Right lobe of liver (tissue), 6 donors: ENCODE measurements at places on chromosomes 11 and 22.

- DNase-seq = no peak
These were observed 19.9 kb upstream of the SCN3B start for GRCh38 chr11:123674297-123674696.

GRCh38 chr11:2305140-2305778 is 3.4 kb downstream of the TSPAN32 start:
- peak; percentile 89 for DNase-seq

DNA sequence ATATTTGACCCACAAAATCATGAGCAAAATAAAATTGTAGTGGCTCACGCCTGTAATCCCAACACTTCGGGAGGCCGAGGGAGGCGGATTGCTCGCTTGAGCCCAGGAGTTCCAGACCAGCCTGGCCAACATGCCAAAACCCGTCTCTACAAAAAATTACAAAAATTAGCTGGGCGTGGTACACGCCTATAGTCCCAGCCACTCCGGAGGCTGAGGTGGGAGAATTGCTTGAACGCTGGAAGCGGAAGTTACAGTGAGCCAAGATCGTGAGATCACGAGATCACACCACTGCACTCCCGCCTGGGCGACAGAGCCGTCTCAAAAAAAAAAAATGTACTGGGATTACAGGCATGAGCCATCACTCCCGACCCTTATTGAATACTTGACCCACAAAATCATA is 2.0 kb upstream of the RRAS2 start:
- DNase-seq = no peak

GRCh38 chr11:30495437-30495836 is 90.7 kb downstream of the MPPED2 start:
- no peak for DNase-seq

- DNase-seq = no peak
These were observed 23.0 kb upstream of the EXPH5 start for GRCh38 chr11:108616549-108616948.

DNA sequence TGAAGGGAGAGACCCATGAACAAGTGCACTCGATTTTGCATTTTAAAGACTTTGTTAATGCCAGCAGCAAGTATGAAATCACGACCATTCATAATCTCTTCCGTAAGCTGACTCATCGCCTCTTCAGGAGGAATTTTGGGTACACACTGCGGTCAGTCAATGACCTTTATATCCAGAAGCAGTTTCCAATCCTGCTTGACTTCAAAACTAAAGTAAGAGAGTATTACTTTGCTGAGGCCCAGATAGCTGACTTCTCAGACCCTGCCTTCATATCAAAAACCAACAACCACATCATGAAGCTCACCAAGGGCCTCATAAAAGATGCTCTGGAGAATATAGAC is 5.9 kb downstream of the SERPIND1 start:
- no peak for DNase-seq

DNA sequence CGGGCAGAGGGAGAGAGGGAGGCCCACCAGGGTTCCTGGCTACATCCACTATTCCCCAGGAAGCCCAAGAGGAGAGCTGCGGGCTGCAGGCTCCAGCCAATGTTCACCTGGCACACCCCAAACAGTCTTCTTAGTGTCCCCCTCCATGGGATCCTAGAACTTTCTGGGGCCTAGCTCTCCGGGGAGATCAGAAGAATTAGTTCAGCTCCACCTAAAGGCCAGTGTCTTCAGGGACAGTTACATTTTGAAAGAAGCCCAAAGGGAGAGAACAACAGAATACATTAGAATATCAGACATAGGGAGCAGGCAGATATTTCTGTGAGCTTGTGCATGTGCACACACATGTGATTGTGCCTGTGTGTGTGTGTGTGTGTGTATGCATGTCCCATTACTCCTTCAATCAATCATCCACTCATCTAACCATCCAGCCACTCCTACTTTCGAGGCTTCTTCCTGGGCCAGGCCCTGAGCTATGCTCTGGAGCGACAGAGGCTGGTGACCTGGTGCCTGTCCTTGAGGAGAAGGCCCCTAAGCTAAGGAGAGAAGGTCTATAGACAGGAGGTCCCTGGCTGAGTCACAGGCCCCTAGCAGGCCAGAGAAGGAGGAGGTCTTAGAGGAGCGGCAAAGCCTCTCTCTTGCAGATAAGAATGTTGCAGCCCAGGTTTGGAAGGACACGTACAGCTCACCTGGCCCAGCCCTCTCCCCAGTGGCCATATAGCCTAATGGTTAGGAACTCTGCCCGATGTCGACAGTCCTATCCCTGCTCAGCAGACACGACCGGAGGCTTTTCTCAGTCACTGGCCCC is 165.5 kb downstream of the DSCAML1 start:
- no peak for DNase-seq

GRCh38 chr11:128389461-128389976 is 197.8 kb downstream of the ETS1 start:
- DNase-seq = no peak

DNA sequence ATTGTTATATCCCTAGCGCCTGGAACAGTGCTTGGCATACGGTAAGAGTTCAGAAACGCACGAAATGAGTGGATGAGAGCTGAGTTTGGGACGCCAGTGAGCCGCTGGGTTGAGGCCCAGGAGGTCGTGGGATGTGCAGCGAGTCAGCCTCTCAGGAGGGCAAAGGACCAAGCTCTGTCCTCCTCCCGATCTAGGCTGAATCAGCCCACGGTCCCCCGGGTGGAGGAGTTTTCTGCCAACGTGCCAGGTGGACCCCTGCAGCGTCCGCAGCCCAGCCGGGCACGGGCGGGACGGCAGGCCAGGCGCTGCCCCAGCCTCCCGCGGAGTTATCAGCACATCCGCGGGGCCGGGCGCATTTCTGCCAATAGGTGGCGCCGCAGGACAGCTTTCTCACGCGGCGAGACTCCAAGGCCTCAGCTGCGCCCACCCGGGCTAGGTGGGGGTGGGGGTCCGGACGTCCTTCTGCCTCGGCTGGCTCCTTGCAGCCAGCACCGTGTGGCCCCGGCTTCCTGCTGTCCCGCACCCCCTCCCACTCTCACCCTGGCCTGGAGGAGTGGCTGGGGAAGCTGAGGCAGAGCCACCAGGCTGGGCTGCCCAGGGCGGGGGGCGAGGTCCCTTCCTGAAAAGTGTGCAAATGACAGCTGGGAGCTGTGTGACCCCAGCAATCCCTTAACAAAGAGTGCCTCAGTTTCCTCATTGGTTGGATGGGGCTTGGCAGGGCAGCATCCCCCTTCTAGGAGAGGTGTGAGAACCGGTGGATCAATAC is 2.2 kb upstream of the RPS19BP1 start:
- DNase-seq = peak; percentile 85

- DNase-seq = peak; percentile 31
These were observed 48.4 kb upstream of the WNT7B start for GRCh38 chr22:46025225-46025972.

GRCh38 chr11:87198266-87198881 is 160.6 kb downstream of the TMEM135 start:
- DNase-seq = no peak
